Stomach (tissue), 19 donors: ENCODE measurements at places on chromosomes 1 and 21.
A peak's percentile ranks its signal among the peaks of the same experiment; 100 is the strongest.

- H3K36me3 ChIP-seq: peaks cover 50% of the 10 kb centered on the region
- H3K4me1 ChIP-seq: no peaks in the 10 kb centered on the region
- H3K4me3 ChIP-seq: no peak overlapping the region
- no peak overlapping the region for H3K27ac ChIP-seq
Observed at GRCh38 chr1:220124542-220124941, 30.6 kb downstream of the IARS2 start.

GRCh38 chr1:178119628-178120027 lies 25.7 kb downstream of the RASAL2 start:
- no peaks in the 10 kb centered on the region for H3K27me3 ChIP-seq
- H3K4me1 ChIP-seq: peaks cover 11% of the 10 kb centered on the region
- no peak for DNase-seq
- no peaks in the 10 kb centered on the region for H3K36me3 ChIP-seq
- H3K4me3 ChIP-seq: no peak overlapping the region
- H3K27ac ChIP-seq: no peak overlapping the region

- H3K4me3 ChIP-seq: no peak overlapping the region
- no peak for DNase-seq
- no peak overlapping the region for H3K27ac ChIP-seq
- H3K27me3 ChIP-seq: no peaks in the 10 kb centered on the region
- no peaks in the 10 kb centered on the region for H3K36me3 ChIP-seq
Observed at GRCh38 chr1:6513320-6513801, 21.9 kb upstream of the PLEKHG5 start.

- no peak overlapping the region for H3K27ac ChIP-seq
- H3K4me1 ChIP-seq: peaks cover 4% of the 10 kb centered on the region
- H3K4me3 ChIP-seq: no peak overlapping the region
- H3K27me3 ChIP-seq: peaks cover 28% of the 10 kb centered on the region
- no peak for DNase-seq
Observed at GRCh38 chr1:175597969-175598765, 145.2 kb downstream of the TNR start.

DNA sequence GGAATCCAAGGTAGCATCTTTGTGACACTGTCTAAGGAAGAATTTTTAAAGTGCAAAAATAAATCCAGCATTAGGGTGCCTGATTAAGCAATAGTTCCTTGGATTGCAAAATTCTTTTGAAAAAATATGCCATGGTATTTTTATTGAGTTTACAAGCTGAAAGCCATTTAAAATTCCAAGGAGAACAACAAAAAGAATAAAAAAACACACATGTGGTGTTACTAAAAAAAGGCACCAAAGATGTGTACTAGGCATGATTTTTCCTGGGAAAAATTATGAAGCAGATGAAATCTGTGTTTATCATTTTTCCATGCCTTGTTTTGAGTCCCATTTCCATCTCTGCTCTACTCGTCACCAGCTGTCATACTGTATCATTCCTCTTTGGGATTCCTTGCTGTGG lies 157.0 kb upstream of the ZNHIT6 start:
- no peaks in the 10 kb centered on the region for H3K4me1 ChIP-seq
- DNase-seq: no peak
- H3K27ac ChIP-seq: no peak overlapping the region

DNA sequence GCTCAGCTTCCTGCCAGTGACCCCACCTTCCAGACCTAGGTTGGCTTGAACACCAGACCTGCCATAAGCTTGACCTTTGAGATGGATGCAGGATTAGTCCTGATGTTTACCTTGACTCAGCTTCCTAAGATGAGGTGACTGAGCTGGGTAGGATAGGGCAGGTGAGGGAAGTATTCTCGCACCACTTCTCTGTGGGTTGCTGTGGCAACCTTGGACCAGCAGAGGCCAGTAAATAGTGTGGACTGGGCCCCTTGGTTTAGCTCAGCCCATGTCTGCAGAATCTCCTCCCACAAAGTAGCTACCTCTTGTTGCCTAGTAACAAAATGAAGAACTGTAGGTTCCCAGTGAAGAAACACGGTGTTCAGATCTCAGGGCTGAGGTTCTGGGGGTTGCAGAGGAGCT lies 8.4 kb downstream of the RPS6KA1 start:
- H3K4me1 ChIP-seq: peaks cover 26% of the 10 kb centered on the region
- no peak overlapping the region for H3K27ac ChIP-seq
- no peak overlapping the region for H3K4me3 ChIP-seq
- peaks cover 16% of the 10 kb centered on the region for H3K36me3 ChIP-seq
- no peak for DNase-seq

GRCh38 chr1:34441259-34442069 lies 264.8 kb downstream of the C1orf94 start:
- no peaks in the 10 kb centered on the region for H3K4me1 ChIP-seq
- DNase-seq: peak; percentile 12
- H3K27me3 ChIP-seq: no peaks in the 10 kb centered on the region
- H3K4me3 ChIP-seq: no peak overlapping the region
- no peak overlapping the region for H3K27ac ChIP-seq

- H3K27ac ChIP-seq: no peak overlapping the region
- no peaks in the 10 kb centered on the region for H3K36me3 ChIP-seq
- no peaks in the 10 kb centered on the region for H3K4me1 ChIP-seq
Observed at GRCh38 chr1:53536606-53537005, 77.4 kb downstream of the DMRTB1 start.

DNA sequence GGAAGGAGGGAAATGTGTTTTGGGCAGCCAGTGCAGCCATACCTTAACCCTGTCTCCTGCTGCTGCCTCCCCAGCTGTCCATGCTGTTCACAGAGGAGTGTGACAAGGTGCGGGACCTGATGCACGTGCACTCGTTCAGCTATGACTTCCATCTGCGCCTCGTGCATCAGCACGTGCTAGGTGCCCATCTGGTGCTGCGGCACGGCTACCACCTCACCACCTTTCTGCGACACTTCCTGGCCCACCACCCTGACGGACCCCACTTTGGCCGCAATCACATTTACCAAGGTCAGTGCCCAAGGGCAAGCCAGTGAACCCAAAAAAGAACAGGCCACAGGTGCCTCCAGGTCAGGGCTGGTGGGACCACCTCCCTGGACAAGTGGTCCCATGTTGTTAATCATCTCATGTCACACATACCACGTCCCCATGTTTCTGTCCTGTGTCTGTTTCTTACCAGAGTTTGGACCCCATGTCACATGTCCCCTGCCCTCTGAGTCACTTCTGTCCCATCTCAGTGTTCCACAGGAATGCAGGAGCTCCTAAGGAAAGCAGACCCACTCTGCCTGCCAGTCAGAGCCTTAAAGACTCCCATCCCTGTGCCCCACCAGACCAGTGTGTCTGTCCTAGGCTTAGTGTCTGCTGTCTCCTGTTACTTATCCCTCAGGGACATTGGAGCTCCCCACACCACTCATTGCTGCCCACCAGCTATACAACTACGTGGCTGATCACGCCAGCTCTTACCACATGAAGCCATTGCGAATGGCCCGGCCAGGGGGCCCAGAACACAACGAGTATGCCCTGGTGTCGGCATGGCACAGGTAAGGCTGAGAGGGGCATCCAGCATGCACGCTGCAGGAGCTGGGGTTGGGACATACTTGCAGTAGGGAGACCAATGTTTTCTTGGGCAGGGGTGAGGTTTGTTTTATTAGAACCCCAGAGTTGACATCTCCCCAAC lies 6.6 kb downstream of the HYI start:
- H3K4me1 ChIP-seq: peaks cover 19% of the 10 kb centered on the region
- no peak overlapping the region for H3K4me3 ChIP-seq
- no peaks in the 10 kb centered on the region for H3K27me3 ChIP-seq
- no peak overlapping the region for H3K27ac ChIP-seq
- DNase-seq: peak; percentile 24
- H3K36me3 ChIP-seq: peaks cover 99% of the 10 kb centered on the region

DNA sequence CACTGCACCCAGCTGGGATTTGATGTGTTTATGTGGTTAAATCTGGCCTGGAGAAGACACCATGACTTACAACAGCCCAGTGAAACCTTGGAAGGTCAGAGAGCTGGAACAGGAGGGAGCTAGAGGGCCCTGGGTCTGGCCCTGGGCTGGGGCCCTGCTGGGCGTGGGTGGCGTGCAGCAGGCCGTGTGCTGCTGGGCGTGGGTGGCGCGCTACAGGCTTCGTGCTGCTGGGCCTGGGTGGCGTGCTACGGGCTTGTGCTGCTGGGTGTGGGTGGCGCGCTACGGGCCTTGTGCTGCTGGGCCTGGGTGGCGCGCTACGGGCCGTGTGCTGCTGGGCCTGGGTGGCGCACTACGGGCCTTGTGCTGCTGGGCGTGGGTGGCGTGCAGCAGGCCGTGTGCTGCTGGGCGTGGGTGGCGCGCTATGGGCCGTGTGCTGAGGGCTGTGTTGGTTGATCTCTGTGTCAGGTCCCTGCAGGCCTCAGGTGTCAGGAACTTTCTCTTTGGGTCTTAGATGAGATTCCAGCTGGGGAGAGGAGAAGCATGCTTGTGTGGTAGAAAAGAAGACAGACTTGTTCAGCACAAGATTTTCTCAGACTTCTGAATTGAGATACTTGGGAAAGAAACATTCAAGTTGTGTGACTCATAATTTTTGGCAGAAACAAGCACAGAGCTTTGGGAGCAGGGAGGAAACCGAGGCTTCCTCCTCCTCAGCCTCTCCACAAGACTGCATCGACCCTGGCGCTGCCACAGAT lies 66.0 kb downstream of the COL18A1 start:
- no peaks in the 10 kb centered on the region for H3K36me3 ChIP-seq
- H3K27me3 ChIP-seq: peaks cover 28% of the 10 kb centered on the region
- H3K27ac ChIP-seq: peak overlapping the region; percentile 75
- peak overlapping the region; percentile 16 for H3K4me3 ChIP-seq

- H3K27ac ChIP-seq: no peak overlapping the region
- peaks cover 27% of the 10 kb centered on the region for H3K4me1 ChIP-seq
- H3K27me3 ChIP-seq: no peaks in the 10 kb centered on the region
- H3K4me3 ChIP-seq: no peak overlapping the region
Observed at GRCh38 chr1:32647308-32648134, 2.8 kb downstream of the ZBTB8OS start.

- H3K4me3 ChIP-seq: no peak overlapping the region
- no peaks in the 10 kb centered on the region for H3K27me3 ChIP-seq
- no peaks in the 10 kb centered on the region for H3K4me1 ChIP-seq
- no peak for DNase-seq
- H3K27ac ChIP-seq: no peak overlapping the region
Observed at GRCh38 chr1:164863056-164863455, 304.1 kb downstream of the PBX1 start.

DNA sequence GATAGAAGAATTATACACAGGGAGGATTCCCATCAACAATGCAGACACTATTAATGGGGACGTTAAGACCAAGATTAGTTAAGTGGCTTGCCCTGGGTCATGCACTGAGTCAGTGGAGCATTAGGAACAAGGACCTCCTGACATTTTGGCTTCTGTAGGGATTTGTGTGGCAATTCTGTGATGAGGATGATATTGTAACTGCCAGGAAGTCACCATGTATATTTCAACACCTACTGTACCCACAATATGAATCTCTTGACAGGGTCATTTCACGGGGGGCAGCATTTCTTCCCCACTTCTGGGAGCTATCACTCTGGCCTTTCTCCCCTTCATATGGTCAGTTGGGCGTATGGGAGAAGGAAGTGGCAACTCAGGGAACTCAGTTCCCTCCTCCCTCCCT lies 134.9 kb downstream of the RUNX1 start:
- H3K27ac ChIP-seq: no peak overlapping the region
- H3K27me3 ChIP-seq: no peaks in the 10 kb centered on the region
- no peaks in the 10 kb centered on the region for H3K4me1 ChIP-seq
- no peak for DNase-seq
- no peaks in the 10 kb centered on the region for H3K36me3 ChIP-seq

DNA sequence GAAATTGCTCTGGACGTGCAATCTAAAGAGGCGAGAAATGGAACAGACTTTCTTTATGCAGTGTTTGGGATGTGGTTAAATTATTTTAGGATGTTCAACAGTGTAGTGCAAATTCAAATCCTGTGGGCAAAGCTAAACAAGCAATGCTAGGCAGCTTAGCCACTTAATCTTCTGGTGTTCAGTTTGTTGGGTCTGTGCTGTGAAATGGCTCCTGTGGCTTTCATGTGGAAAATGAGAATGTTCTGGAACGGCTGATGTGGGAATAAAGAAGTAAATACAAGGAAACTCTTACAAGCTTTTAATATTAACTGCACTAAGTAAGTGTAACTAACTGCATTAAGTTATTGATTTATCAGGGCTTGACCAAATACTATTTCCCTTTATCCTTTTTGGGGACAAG lies 766.6 kb downstream of the ADGRL2 start:
- H3K4me1 ChIP-seq: peaks cover 16% of the 10 kb centered on the region
- no peak for DNase-seq
- H3K36me3 ChIP-seq: no peaks in the 10 kb centered on the region
- no peaks in the 10 kb centered on the region for H3K27me3 ChIP-seq
- H3K27ac ChIP-seq: no peak overlapping the region

- H3K27me3 ChIP-seq: peaks cover 19% of the 10 kb centered on the region
- no peak overlapping the region for H3K4me3 ChIP-seq
- H3K27ac ChIP-seq: no peak overlapping the region
- peaks cover 10% of the 10 kb centered on the region for H3K4me1 ChIP-seq
- no peak for DNase-seq
Observed at GRCh38 chr1:34870395-34870794, 10.8 kb upstream of the SMIM12 start.

DNA sequence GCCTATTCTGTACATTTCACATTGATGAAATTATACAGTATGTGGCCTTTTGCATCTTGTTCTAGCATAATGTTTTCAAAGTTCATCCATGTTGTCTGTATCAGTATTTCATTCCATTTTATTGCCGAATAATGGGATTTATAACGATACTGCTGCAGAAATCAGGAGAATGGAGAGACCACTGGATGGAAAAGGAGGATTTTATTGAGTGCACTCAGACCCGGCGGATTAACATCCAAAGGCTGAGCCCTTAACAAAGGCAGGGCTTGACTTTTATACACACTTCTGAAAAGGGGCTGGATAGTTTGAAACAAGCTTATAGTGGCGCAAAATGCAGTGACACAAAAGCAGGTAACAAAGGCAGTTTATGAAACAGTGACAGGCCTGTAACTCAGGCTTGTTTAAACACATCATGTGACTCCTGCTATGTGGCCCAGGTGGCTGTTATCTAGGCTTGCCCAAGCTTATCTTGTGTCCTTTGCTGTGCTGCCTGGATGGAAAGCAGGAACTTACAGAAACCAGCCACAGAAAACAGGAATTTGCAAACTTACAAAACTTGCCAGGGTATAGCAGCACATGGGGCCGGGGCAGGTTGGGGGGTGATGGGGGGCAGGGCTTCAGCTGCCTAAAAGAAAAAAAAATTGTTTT lies 32.8 kb upstream of the KCNJ15 start:
- H3K27me3 ChIP-seq: no peaks in the 10 kb centered on the region
- no peak overlapping the region for H3K27ac ChIP-seq
- no peak for DNase-seq
- H3K4me1 ChIP-seq: no peaks in the 10 kb centered on the region
- H3K36me3 ChIP-seq: no peaks in the 10 kb centered on the region

GRCh38 chr1:226738995-226739695 lies at the start of gene ITPKB:
ITPKB (minus strand) TSS chr1:226739282; CDS start chr1:226737458, 1,824 bp downstream.
- no peaks in the 10 kb centered on the region for H3K27me3 ChIP-seq
- H3K27ac ChIP-seq: peak within 1 kb of the TSS; percentile 91
- H3K4me3 ChIP-seq: peak within 1 kb of the TSS; percentile 89
- peaks cover 18% of the 10 kb centered on the region for H3K36me3 ChIP-seq
- DNase-seq: peak; percentile 56
- peaks cover 44% of the 10 kb centered on the region for H3K4me1 ChIP-seq

GRCh38 chr1:45429561-45430159 lies 61.3 kb downstream of the TESK2 start:
- DNase-seq: no peak
- H3K36me3 ChIP-seq: no peaks in the 10 kb centered on the region
- peaks cover 9% of the 10 kb centered on the region for H3K4me1 ChIP-seq
- no peaks in the 10 kb centered on the region for H3K27me3 ChIP-seq
